ENCODE measurements at places on chromosomes 1 and 21.

DNA sequence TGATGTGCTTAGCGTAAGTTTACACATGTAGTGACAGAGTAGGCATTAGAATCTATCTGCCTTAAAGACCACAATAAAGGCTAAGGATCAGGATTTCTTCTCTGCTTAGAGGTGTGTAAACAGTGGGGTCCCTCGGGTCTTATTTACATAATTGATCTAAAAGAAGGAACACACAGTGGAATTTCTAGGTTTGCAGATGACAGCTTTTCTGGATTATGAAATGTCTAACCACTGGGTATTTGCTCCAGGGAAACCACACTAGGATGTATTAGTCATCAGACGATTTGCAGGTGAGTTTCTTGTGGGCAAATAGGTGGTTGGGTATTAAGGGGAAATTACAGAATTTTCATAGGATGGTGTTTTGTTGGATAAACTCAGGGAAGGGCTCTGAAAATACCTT lies 5.8 kb downstream of the LRRC8D start:
- DNase-seq, result no peak

- DNase-seq, result no peak
Observed at GRCh38 chr1:77220687-77221463, 1.6 kb upstream of the PIGK start.

GRCh38 chr1:77218477-77219165 lies 609 bp downstream of the PIGK start:
- DNase-seq, result no peak

DNA sequence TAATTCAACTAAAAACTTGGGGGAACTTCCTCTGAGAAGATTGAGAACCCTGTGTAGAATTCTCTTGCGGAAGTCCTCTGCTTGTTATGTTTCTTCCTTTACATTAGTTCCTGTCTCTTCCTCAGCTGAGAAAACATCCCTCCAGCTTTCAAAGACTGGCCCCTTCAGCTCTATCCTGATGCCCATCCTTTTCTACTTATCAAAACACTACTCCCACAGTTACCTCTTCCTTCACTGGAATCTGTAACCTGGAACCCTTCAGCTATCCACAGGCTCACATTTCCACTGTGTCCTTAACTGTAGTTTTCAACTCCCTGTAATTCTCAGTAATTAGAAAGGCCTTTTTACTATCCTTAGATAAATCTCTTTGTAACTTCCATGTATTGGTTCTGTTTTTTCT lies 6.0 kb upstream of the DEDD start:
- no peak for DNase-seq

DNA sequence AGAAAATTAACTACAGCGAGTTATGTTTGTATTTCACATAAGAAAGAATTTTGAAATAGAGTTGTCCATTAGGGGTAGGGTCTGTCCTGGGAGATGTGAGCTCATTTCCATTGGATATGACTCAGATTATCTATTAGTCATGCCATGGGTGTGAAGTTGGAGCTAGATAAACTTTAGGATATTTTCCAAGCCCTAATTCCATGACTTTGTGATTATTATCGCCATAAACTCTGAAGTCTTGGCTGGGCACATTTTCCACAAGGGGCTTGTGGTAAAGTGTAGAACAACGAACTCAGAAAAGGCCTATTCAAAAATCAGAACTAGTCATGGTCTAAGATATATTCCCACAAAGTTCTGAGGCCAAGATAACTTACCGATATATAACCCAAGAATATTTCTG lies 396.6 kb downstream of the DPYD start:
- no peak for DNase-seq

DNA sequence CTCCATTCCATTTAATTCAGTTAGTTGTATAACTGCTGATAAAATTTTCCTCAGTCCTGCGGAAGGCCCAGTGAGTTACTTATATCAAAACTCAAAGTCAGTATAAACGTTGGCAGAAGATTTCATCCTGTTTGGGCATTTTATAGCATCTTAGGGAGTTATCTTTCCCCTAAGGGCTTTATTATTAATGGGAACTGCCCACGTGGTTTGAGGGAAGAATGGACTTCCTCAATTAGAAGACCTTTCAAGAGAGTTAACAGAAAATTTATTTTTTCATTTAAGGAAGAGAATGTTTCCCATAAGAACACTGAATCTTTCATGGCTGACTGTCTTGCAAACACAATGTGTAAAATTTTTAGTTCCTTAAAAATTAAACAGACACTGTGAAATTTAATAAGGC lies 400.1 kb downstream of the NEGR1 start:
- DNase-seq, result no peak

GRCh38 chr1:71414179-71414578 lies 333.3 kb upstream of the ZRANB2 start:
- DNase-seq, result no peak

GRCh38 chr1:161223805-161224694 lies 622 bp upstream of the APOA2 start:
- no peak for DNase-seq

DNA sequence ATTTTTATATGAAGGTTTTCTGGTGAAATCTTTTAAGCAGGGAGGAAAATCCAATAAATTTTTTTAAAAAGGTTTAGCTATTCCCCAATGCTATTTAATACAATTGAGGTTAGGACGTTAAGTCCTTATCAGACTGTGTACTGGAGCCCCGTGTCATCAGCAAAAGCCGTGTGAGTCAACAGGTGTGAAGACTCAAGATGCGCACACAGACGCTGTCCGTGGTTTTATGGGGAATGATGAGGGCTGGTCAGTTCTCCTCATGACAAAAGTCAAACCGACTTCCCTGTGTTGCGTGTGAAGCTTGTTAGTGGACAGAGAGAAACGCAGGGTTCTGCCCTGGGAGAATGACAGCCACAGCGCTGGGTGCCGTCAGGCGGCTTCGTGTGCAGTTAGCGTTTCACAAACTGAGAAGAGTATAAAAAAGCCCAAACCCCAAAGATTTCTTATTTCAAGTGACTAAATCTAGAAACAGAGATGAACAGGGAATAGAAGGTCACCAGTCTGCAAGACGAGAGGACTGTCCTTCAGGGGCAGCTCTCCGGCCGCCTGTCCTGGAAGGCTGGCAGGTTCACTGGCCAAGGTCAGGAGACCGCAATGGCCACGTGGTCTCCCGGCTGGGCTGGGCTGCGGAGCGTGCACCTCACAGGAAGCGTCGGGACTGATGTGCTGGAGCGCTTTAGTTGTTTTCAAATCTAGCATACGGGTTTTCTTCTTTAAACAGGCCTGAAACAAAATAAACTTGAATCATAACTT lies 22.4 kb downstream of the PTTG1IP start:
- no peak for DNase-seq

GRCh38 chr1:39266269-39266668 lies 61.8 kb downstream of the MACF1 start:
- no peak for DNase-seq

- DNase-seq, result peak; percentile 79
Observed at GRCh38 chr1:117821774-117822482, 107.5 kb downstream of the GDAP2 start.

DNA sequence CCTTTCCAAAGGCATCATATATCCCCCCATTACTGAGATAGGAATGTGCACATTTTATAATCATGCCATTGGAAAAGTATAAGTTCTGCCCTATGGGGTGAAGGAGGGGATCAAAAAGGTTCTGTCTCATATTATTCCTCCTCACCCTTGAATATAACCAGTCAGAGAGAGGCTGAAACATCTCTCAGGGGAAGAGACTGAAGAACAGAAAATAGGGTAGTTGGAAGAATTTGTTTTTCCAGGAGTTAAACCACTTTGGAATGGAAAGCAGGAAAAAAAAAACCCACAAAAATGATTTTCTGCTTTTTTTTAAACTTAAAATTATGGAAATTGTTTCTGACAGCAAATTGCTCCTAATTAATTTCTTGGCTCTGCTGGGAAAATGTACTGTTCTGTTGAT lies 52.8 kb upstream of the BEND5 start:
- no peak for DNase-seq

- no peak for DNase-seq
Observed at GRCh38 chr1:88455621-88456256, 228.3 kb upstream of the PKN2 start.

DNA sequence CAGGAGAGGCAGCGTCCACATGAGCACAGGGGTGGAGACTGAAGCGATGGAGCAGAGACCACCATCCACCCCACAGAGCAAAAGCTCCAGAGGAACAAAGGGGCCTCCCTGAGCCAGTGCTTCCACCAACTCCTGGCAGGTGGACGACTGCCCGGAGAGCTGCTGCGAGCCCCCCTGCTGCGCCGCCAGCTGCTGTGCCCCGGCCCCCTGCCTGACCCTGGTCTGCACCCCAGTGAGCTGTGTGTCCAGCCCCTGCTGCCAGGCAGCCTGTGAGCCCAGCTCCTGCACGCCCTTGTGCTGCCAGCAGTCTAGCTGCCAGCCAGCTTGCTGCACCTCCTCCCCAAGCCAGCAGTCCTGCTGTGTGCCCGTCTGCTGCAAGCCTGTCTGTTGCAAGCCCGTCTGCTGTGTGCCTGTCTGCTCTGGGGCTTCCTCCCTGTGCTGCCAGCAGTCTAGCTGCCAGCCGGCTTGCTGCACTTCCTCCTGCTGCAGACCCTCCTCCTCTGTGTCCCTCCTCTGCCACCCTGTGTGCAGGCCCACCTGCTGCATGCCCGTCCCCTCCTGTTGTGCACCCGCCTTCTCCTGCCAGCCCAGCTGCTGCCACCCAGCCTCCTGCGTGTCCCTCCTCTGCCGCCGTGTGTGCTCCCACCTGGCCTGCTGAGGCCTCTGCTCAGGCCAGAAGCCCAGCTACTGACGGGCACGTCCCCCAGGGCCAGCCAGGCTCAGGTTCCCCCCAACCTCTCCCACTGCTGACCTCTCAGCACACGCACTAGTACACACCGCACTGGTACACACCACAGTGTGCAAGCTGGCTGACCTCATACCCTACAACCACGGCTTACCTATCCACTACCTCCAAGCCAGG lies 5.4 kb downstream of the KRTAP10-12 start:
- no peak for DNase-seq

- DNase-seq, result no peak
Observed at GRCh38 chr21:33510826-33511225, 19.3 kb upstream of the DNAJC28 start.

GRCh38 chr1:44472620-44473525 lies 67.8 kb downstream of the RNF220 start:
- no peak for DNase-seq

DNA sequence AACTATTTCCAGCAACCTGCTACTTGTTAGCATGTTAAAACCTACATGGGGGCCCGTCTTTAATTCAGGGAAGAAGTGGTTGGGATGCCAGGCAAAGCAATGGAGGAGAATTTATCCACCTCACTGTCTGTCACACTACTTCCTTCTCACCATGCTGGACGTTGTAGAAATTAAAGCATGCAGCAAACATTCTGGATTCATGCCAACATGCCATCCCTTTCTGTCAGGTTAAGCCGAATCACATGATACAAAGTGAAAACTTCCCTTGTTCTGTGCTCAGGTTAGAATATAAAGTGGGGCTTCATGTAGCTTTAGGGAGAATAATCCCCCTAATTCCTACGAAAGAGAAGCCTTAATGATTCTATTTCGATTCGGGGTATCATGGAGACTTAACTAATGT lies 95.5 kb downstream of the ERG start:
- DNase-seq, result no peak

GRCh38 chr1:23741609-23742008 lies 1.7 kb upstream of the ELOA start:
- DNase-seq, result no peak

DNA sequence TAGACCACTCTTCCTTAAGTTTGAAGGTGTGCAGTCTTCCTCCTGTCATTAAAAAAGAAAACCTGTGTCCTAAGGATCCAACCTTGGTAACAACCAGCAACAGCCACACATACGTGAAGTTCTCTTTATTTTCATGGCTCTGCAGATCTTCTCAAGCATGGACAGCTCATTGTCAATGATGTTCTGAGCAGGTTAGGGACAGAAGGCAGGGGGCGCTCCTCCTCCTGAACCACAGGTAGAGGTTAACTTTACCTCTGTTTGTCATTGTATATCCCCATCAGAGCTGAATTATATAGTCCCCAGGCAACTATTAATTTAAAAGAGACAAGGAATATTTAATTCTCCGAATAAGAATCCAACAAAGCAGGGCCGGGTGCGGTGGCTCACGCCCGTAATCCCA lies 52.5 kb upstream of the CR2 start:
- no peak for DNase-seq

DNA sequence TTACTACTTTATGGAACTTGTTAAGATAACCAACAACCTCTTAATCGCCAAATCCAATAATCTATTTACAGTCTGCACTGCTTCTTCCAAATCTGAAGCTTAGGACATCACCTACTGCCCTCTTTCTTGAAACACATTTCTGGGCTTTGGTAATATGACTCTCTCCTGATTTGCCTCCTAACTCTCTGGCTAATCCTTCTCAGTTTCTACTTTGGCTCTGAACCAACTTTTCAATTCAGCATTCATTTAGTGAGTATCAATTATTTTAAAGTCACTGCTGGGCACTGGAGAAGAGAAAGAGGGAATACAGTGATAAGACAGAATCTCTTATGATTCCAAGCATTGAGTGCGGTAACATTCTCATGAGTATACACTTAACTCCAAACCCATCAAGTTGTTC lies 275.0 kb downstream of the AKT3 start:
- no peak for DNase-seq

DNA sequence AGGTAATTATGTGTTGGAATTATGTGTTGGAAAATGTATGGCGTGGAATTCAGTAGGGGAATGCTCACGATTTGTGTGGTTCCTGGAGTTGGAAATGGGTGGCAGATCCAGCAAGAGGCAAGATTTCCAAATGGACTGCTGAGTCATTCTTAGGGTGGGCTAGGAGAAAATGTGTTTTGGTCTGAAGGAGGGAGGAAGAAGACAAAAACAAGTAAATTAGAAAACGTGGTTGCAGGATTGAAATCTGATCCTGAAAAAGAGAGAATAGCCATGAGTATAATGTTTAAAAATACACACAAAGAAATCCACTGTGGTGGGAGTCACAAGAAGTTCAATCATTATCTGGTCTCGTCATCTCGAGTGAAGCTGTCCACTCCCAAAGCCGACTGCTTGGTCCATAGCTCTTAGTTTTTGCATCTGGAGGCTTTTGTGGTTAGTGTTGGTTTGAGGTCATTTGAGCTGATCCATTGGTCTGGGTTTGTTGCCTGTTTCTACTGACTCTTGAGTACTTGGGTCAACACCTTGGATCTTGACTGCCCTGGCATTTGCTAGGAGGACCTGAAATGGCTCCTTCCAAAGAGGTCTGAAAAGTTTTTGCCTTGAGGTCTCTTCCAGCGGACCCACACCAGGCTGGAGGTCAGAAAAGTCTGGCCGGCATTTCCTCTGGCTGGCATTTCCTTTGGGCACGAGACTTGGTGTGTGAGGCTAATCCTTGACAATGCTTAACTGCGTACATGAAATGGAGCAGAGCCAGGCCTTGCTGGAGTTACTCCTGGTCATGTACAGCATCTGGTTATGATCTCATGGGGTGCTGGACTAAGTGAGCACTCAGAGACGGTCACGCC lies 9.2 kb downstream of the MX2 start:
- no peak for DNase-seq

DNA sequence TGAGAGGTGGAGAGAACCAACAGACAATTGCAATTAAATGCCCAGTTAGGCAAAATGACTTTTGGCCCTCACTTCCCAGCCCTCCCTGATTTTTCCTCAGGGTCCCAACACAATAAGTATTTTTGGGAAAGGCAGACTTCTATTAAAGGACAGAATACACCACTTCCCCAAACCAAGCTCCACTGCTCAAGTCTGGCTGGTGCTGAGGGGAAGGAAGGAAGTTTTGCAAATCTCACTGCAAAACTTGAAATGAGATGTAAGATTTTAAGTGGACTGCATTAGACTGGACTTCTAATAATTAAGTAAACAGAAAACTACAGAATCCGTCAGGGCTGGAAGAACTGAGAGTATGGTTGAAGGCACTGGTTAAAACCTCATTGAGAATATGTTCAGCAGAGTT lies 32.2 kb upstream of the CD1D start:
- no peak for DNase-seq

- no peak for DNase-seq
Observed at GRCh38 chr1:159959451-159959850, 5.4 kb upstream of the SLAMF9 start.
